Stimulated activated CD4-positive, alpha-beta T cell treated with anti-CD3 and anti-CD28 coated beads, Interleukin-15, amount 100 ng/mL, for 1 hour (primary cell): ENCODE measurements at places on chromosomes 7 and 10.

GRCh38 chr7:111014079-111014478, 76.8 kb upstream of the LRRN3 start:
- no peak for DNase-seq

- DNase-seq = no peak
Measured at GRCh38 chr10:66795866-66796265, 130.0 kb upstream of the LRRTM3 start.

- DNase-seq = no peak
Measured at GRCh38 chr7:69756235-69756634, 158.0 kb downstream of the AUTS2 start.

- DNase-seq = no peak
Measured at GRCh38 chr7:158192956-158193355, 394.7 kb downstream of the PTPRN2 start.

GRCh38 chr10:99403674-99404073, 26.8 kb downstream of the GOT1 start:
- no peak for DNase-seq

DNA sequence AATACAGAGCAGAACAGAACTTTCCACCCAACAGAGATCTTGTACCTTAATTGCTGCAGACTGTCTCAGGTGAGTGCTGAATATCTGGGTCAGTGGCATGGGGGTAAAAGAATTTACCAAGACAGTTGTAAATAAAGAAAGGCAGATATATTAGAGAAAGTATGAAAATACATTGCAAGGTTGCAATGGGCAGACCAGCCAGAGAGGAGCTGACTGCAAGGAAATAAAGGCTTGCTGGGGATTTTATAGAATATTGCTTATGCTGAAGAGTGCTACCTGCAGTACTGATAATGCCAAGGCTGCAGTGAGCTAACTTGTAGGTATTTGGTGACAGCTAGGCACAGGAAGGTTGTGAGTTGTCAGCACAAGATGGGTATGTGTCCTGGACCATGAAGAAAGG, 171.0 kb upstream of the TRIM24 start:
- no peak for DNase-seq

DNA sequence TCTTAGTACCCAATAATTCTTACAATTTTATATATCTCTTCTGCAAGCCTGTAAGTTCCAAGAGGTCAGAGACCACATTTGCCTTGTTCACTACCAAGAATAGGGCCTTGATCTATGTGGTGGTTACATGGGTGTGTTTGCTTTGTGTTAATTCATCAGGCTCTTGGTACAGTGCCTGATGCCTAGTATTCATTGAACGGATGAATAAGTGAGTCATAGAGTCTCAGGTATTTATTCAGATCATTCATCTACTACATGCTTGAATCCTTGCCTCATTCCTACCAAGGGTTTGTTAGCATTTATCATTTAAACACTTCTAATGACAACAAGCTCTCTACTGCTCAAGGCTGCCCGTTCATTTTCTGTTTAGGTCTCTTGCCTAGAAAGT, 11.3 kb upstream of the SGPL1 start:
- DNase-seq = no peak

DNA sequence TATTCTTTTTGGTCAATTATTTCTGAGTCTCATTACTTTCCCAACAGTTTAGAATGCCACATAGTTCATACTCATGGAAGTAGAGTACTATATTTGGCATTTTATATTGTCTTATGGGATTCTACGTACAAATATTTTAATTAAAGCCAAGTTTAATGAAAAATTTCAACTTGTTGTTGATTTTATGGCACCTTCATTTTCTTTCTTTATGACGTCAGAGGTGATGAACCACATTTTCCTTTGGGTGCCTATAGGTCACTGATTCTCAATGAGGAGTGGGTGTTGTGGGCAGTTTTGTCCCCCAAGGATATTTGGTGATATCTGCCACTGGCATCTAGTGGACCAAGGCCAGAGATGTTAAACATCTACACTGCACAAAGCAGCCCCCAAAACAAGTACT, 1071.3 kb downstream of the NXPH1 start:
- no peak for DNase-seq

DNA sequence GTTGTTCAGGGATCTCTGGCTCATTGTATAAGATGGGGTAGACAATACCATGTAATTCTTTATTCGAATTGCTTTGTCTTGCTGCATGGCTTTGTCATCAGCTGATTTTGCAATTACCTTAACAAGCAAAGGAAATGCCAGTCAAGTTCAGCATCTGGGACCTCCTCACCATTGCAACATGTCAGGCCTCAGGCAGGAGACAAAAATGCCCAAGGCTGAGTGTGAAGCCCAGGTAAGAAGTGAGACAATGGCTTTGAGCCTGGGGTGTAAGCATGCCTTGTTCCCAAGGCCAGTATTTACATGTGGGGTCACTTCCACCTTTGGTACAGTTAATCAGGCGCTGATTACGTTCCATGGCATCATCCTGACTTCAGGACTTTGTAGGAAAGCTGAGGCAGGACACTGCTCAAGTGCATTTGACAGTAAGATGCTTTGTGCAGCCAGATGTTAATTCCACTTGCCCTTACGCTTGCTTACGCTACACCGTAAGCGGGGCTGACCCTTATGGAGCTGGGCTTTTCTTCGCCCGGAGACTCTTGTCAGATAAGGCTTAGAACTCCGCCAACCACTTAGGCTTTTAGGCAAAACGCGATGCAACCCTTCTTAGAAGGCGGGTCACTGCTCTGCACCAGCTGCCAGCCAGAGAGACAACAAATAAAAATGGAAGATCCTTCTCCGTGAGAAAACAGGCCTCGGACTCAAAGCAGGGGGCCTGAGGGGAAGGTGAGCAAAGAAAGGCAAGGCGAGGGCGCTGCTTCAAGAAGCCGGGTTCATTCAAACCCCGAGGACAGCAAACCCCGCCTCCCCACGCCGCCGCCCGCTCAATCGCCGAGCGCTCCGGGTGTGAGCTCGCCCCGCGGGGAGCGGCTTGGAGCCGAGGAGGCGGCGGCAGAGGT, 1.3 kb upstream of the SP4 start:
- DNase-seq = no peak

DNA sequence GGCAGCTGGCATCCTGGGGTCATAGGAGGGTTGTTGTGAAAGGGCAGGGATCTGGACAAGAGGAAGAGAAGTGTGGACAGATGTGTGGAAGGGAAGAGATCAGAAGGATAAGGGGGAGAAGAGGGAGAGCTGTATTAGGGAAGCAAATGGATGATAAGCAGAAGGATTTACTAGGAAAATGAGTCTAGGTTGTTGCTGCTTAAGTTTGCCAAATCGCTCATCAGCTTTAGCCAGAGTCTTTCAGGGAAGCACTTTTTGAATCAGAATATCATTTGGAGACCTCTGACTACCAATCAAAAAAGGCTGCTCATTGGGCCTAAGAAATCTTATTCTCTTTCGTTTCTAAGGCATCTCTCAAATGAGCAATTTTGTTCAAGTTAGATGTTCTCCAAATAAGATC, 2.6 kb upstream of the CSGALNACT2 start:
- DNase-seq = no peak

DNA sequence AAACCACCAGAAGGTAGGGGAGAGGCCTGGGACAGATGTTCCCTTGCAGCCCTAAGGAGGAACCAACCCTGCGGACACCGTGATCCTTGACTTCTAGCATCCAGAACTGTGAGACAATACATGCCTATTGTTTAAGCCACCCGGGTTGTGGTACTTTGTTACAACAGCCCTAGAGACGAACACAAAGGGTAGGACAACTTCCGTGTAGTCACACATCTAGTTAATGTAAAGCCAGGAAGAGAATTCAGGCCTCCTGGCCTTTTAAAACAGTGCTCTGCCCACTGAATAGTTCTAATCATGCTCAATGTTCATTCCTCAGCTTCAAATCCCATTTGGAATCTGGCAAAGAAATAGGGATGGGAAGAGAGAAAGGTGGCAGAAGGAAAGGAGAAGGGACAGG, 240.2 kb upstream of the KMT2E start:
- DNase-seq = no peak

DNA sequence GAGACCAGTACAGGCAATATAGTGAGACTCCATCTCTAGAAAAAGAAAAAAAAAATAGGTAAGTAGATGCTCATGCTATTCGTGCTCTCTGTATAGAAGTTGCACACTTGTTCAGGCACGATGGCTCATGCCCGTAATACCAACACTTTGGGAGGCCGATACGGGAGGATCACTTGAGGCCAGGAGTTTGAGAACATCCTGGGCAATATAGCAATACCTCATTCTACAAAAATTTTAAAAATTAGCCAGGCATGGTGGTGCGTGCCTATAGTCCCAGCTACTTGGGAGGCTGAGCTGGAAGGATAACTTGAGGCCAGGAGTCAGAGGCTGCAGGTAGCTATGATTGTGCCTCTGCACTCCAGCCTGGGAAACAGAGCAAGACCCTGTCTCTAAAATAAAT, 17.2 kb upstream of the NPTX2 start:
- DNase-seq = no peak

- DNase-seq = no peak
Measured at GRCh38 chr7:39827571-39827970, 122.5 kb upstream of the CDK13 start.

GRCh38 chr10:62059217-62059920, 157.9 kb downstream of the ARID5B start:
- DNase-seq = no peak

DNA sequence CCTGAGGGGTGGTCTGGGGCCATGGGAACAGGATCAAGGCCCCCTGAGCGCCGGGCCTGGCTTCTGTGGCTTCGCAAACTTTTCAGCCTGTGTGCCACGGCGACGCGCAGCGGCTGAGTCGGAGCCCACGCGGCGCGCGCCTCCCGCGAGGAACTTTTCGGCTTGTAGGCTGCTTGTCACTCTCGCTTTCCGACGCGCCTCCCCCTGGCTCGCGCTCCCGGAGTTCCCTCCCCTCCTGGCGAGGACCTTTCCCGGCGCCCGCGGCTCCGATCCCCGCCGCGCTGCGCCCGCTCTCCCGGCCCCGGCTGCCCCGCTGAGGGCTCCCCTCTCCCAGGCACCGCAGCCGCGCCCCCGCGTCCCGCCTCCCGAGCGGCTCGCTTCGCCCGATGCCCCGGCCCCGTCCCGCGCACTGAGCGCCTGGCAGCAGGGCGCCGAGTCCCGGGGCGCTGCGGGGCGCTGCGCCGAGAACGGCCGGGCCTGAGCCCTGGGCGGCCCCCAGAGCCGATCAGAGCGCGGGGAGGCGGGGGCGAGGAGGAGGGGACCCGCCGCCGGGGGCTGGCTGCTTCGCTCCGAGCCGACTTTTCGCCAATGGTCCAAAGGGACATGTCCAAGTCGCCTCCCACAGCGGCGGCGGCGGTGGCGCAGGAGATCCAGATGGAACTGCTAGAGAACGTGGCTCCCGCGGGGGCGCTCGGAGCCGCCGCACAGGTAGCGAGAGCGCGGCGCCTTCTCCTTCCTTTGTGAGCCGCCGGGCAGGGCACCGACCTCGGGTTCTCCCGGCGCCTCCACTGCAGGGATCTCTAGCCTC, at the start of gene CACNB2:
Gene CACNB2 (plus strand): TSS at position 276 of the 808 bp plus-strand sequence.
- DNase-seq = no peak

DNA sequence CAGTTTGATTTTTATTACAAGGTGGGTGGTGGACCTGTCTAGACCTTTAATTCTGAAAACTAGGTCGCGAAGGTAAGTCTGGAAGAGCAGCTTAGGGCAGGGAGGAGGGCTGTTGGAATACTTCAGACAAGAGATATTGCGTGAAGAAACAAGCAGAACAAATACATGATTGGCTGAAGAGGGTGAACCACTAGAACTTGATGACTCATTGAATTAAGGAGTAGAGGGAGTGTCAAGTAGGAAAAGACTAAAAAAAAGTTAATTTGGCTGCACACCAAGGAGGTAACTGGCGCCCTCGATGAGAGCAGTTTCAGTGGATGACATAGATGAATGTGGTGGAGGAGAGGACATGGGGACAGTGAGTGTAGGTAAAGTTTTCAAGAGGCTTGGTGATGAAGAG, 41.3 kb downstream of the WNT2 start:
- DNase-seq = no peak

DNA sequence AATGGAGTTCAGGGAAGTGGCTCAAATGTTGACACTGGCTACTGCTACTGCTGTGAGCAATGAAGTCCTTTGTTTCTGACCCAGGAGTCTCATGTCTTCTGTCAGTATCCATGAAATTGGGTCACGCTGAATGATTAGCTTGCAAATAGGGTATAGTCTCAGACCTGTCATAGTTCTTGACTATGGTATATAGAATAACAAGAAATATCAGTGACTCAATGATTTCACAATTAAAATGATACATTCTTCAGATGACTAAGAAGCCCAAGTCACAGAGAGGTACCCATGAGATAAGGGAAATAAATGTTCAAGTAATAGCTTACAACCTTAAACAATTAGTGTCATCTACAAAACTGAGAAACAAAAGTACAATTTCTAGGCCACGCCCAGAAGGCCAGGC, 89.3 kb downstream of the LYZL2 start:
- DNase-seq = no peak

DNA sequence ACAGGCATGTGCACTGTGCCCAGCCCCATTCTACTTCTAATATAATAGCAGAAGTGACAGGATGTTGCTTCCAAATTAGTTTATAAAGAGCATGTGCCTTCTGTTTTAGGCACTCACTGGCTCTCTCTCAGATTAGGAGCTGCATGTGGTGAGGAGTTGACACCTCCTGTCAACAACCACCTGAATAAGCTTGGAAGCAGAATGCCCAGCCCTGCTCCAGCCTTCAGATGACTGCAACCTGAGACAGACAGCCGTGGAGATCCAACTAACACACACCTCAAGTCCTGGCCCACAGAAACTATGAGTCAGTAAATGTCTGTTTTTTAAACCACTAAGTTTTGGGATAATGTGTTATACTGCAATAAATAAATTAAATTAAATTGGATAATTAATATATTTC, 54.5 kb downstream of the PARD3 start:
- no peak for DNase-seq

DNA sequence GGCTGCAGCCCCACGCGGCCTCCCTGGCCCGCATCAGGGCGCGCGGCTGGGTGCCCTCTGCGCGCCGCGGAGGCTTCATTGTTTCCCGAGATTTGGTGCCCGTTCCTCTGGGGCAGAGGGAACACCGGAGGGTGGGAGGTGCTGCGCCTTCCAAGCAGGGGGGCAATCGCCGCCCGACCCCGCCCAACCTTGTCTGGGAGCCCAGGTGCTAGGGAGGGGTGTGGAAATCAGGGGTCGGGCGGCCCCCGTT, 1.0 kb upstream of the NRP1 start:
- DNase-seq = no peak

DNA sequence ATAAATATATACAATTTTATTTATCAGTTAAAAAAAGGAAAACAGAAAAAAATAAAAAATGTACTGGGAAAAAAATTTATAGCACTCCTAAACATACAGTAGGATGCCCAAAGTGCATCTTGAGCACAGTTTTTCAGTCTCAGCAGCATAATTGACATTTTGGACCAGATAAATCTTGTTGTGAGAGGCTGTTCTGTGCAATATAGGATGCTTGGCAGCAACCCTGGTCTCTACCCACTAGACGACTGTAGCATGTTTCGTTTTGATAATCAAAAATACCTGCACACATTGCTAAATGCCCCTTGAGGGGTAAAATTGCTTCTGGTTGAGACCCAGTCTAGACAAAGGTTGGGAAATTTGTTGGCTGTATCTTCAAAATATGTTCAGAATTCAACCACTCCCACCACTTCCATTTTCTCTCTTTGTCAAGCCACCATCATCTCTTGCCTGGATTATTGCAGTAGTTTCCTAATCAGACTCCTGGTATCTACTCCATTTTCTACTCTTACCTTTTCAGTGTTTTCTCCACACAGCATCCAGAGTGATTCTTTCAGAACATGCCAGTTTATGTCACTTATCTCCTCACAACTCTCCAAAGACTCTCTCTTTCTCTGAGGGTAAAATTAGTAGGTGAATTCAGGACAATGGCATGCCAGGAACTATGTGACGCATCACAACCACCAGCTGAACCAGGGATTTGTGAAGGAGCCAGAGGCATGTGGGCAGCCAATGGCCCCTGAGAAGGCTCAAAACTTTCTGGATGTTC, 91.4 kb downstream of the GPR85 start:
- no peak for DNase-seq
